ENCODE measurements at places on chromosomes 6 and 20. TPM values are rescaled to one million over a fixed set of nuclear protein-coding genes. Genes with fewer than 3 reads are reported as not detected.

DNA sequence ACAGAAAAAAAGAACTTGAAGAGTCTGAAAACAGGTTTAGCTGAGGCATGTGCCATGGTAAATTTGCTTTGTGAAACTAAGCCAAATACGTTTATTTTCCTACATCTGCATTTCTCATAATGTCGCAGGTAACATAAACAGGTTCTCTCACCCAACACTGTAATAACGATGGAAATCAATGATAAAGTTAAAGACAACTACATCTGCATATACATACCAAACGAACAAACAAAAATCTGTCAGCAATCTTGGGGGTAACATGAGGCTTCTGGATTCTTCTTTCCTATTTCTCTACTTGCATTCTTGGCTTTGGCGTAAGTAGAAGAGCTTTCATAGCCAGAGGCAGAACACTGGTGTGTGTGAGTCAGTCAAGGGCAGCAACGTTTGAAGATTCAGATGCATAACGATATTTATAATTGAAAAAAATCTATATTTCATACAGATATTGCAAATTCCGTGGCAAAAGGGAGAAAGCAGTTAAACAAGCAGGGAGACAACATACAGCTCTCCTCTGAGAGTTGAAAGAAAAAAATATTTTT lies 195.1 kb downstream of the EDN1 start:
- no peaks in the 10 kb centered on the region for H3K27me3 ChIP-seq
- H3K4me3 ChIP-seq, result no peak overlapping the region
- DNase-seq, result no peak
- no peak overlapping the region for H3K27ac ChIP-seq

DNA sequence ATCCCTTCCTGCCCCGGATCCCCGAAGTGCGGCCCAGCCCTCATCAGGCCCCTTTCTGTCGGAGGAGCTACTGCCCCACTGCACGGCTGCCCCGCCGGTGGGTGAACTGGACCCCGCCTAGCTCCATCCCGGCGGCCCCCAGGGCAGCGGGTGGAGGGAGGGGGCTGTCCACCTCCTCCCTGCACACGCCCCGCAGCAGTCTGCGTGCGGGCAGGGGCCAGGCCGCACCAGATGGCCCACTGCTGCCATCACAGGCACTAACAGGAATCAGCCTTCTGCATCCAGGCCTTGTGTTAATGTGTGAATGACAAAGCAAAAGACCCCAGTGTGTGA lies 54.9 kb upstream of the UNC93A start:
- no peak for DNase-seq
- H3K4me1 ChIP-seq, result no peaks in the 10 kb centered on the region
- H3K27me3 ChIP-seq, result no peaks in the 10 kb centered on the region
- no peak overlapping the region for H3K27ac ChIP-seq
- no peaks in the 10 kb centered on the region for H3K36me3 ChIP-seq

Gene ELMO2
- 40.3 TPM for total RNA-seq

Gene ATP6V1G2
- 5.0 TPM for total RNA-seq

DNA sequence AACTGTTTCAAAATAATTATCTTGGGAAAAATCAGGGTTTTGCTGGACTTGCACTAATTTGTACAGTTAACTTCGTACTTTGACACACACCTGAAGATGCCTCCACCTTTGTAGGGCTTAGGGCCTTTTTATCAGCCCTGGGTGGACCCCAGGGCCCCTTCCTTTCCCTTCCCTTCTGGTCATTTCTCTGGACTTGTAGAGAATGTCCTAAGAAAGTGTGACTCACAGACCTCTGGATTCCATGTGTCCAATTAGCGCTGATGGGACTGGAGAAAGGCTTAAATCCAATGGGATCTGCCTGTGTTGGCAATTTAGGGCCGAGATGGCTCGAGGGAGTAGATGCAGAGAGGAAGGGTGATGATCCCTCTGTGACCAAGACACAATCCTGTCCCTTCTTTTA lies 9.3 kb downstream of the TRIM15 start:
- no peak overlapping the region for H3K27ac ChIP-seq
- H3K4me1 ChIP-seq, result peaks cover 6% of the 10 kb centered on the region
- no peaks in the 10 kb centered on the region for H3K36me3 ChIP-seq

- no peak overlapping the region for H3K27ac ChIP-seq
- H3K27me3 ChIP-seq, result no peaks in the 10 kb centered on the region
- DNase-seq, result no peak
- no peaks in the 10 kb centered on the region for H3K4me1 ChIP-seq
These were observed 235.2 kb upstream of the ASCC3 start for GRCh38 chr6:101116337-101116736.

DNA sequence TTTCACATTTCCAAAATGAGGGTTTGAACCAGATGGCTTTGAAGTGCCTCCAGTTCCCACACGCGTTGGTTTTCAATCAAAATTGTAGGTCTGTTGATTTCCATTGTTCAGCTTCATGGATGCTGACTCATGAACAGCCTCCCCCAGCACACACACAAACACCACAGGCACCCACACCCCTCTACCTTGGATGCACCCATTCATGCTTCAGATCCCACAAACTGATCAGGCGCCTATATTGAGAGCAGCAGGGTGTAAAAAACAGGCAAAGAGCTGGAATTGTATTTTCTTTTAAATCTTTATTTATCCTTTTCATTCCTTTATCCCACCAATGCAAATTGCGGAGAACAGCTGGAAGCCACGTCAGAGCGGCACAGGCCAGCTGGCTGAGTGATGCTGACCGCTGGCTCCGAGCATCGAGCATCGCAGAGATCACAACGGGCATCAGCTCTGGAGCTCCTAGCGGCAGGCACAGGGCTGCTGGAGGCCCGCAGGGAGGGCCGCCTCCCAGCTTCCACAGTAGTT lies 29.3 kb upstream of the TBC1D7 start:
- H3K4me1 ChIP-seq, result peaks cover 22% of the 10 kb centered on the region
- H3K27ac ChIP-seq, result no peak overlapping the region
- H3K36me3 ChIP-seq, result no peaks in the 10 kb centered on the region
- DNase-seq, result no peak

DNA sequence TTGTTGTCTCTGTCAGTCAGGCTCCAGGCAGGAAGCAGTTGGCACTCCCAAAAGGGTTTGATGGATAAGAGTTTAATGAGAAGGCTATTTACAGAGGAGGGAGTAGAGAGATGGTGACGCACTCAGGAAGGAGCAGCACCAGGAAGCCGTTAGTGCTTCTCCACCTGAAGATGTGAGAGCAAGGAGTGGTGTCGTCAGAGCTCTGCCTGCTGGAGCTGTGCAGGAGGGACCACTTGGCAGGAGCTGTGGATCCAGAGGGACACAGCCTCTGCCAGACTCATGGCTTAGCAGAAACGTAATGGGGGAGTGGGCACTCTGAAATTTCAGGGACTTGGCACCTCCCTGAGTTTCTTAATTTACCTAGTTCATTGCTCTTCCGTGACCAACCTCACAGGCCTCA lies 16.8 kb downstream of the DAAM2 start:
- DNase-seq, result no peak
- no peaks in the 10 kb centered on the region for H3K36me3 ChIP-seq
- H3K27ac ChIP-seq, result no peak overlapping the region
- no peak overlapping the region for H3K4me3 ChIP-seq
- H3K27me3 ChIP-seq, result no peaks in the 10 kb centered on the region
- H3K4me1 ChIP-seq, result peaks cover 32% of the 10 kb centered on the region

- no peak for DNase-seq
- peaks cover 63% of the 10 kb centered on the region for H3K36me3 ChIP-seq
- H3K27me3 ChIP-seq, result no peaks in the 10 kb centered on the region
- no peaks in the 10 kb centered on the region for H3K4me1 ChIP-seq
- no peak overlapping the region for H3K27ac ChIP-seq
These were observed 58.0 kb downstream of the MYH7B start for GRCh38 chr20:35013421-35014411.

- peak overlapping the region; percentile 24 for H3K27ac ChIP-seq
- H3K27me3 ChIP-seq, result no peaks in the 10 kb centered on the region
- no peak overlapping the region for H3K4me3 ChIP-seq
These were observed 60.2 kb upstream of the RALY start for GRCh38 chr20:33933469-33933909.

Gene CST5
- total RNA-seq, result not detected

GRCh38 chr20:36974660-36975059 lies 23.2 kb upstream of the SAMHD1 start:
- no peak for DNase-seq
- H3K27me3 ChIP-seq, result no peaks in the 10 kb centered on the region
- no peaks in the 10 kb centered on the region for H3K36me3 ChIP-seq

Gene FRMD1
- total RNA-seq, result 0.36 TPM

Gene HRH3
- not detected for total RNA-seq

Gene RFX6
- not detected for total RNA-seq

Gene CRIP3
- not detected for total RNA-seq

- no peaks in the 10 kb centered on the region for H3K27me3 ChIP-seq
- no peak for DNase-seq
These were observed 93.8 kb upstream of the CD93 start for GRCh38 chr20:23179766-23180403.

Gene DNAH8
- not detected for total RNA-seq

GRCh38 chr20:9331707-9332435 lies 182.5 kb upstream of the LAMP5 start:
- H3K36me3 ChIP-seq, result no peaks in the 10 kb centered on the region
- no peak overlapping the region for H3K4me3 ChIP-seq
- H3K27me3 ChIP-seq, result no peaks in the 10 kb centered on the region

GRCh38 chr6:84687431-84687830 lies 77.0 kb downstream of the TBX18 start:
- no peaks in the 10 kb centered on the region for H3K27me3 ChIP-seq
- peak overlapping the region; percentile 79 for H3K27ac ChIP-seq
- no peak for DNase-seq

- H3K27me3 ChIP-seq, result no peaks in the 10 kb centered on the region
- no peak for DNase-seq
- no peak overlapping the region for H3K4me3 ChIP-seq
- no peaks in the 10 kb centered on the region for H3K4me1 ChIP-seq
- H3K27ac ChIP-seq, result no peak overlapping the region
- no peaks in the 10 kb centered on the region for H3K36me3 ChIP-seq
These were observed 27.6 kb downstream of the GRM1 start for GRCh38 chr6:146056506-146056905.

DNA sequence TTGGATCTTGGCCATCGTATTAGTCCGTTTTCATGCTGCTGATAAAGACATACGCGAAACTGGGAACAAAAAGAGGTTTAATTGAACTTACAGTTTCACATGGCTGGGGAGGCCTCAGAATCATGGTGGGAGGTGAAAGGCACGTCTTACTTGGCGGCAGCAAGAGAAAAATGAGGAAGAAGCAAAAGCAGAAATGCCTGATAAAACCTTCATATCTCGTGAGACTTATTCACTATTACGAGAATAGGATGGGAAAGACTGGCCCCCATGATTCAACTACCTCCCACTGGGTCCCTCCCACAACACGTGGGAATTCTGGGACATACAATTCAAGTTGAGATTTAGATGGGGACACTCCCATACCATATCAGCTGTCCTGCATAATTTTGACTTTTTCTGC lies 20.1 kb upstream of the REPS1 start:
- no peaks in the 10 kb centered on the region for H3K4me1 ChIP-seq
- no peak overlapping the region for H3K4me3 ChIP-seq
- no peaks in the 10 kb centered on the region for H3K36me3 ChIP-seq
- H3K27ac ChIP-seq, result no peak overlapping the region
- DNase-seq, result no peak

Gene LRRC73
- 1.1 TPM for total RNA-seq

GRCh38 chr6:37236921-37237320 lies 20.7 kb upstream of the TBC1D22B start:
- peaks cover 16% of the 10 kb centered on the region for H3K4me1 ChIP-seq
- H3K27me3 ChIP-seq, result no peaks in the 10 kb centered on the region
- H3K4me3 ChIP-seq, result no peak overlapping the region
- no peak overlapping the region for H3K27ac ChIP-seq
- no peak for DNase-seq

DNA sequence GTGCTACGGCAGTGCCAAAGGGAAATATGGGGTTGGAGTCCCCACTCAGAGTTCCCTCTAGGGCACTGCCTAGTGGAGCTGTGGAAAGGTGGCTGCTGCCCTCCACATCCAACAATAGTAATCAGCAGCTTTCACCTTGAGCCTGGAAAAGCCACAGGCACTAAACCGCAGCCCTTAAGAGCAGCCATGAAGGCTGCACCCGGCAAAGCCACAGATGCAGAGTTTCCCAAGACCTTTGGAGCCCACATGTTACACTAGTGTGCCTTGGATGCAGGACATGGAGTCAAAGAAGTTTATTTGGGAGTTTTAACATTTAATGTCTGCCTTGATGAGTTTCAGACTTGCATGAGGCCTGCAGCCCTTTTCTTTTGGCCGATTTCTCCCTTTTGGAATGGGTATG lies 91.4 kb upstream of the HSF2 start:
- no peaks in the 10 kb centered on the region for H3K4me1 ChIP-seq
- no peak for DNase-seq
- no peaks in the 10 kb centered on the region for H3K27me3 ChIP-seq
- H3K4me3 ChIP-seq, result no peak overlapping the region
- no peaks in the 10 kb centered on the region for H3K36me3 ChIP-seq

- no peak overlapping the region for H3K27ac ChIP-seq
- DNase-seq, result no peak
- no peaks in the 10 kb centered on the region for H3K4me1 ChIP-seq
- no peak overlapping the region for H3K4me3 ChIP-seq
- no peaks in the 10 kb centered on the region for H3K36me3 ChIP-seq
These were observed 169.9 kb downstream of the DHX35 start for GRCh38 chr20:39132093-39132492.
